ENCODE measurements at places on chromosomes 7 and 10.

DNA sequence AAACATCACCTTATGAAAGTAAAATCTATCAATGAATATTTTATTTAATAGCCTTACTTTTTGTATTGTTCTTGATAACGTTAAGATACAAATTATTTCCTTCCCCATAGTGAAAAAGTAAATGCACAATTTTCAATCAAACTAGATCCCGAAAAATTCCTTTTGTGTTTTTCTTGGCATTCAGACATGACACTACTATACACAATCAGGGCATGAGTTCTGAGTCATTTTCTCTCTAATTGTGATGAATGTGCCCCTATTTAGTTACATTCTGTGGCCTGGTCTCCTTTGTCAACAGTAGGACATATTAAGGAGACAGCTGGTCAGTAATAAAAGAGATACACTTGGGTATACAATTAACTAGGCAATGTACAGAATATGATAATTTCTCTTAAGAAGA is 19.8 kb downstream of the COL1A2 start:
- DNase-seq, result no peak

- no peak for DNase-seq
These were observed 67.3 kb downstream of the AFAP1L2 start for GRCh38 chr10:114336823-114337509.

DNA sequence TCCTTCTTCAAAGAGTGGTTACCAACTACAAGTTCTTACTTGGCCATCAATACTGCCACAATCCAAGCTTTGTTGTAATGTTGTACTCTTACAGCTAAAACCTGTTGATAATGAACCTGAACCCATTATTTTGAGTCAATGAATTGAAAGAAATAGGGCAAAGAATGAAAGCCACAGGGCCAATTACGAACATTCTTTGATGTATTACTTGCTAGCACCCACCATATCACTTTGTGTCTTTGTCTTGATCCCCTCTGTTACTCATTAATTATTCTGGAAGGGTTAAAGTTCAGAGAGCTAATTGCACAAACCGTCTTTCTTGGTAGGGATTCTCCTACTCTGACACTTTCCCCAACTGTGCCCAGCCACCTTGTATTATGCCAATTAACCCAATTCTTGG is 53.2 kb upstream of the TFEC start:
- no peak for DNase-seq

GRCh38 chr7:40836218-40836617 is 701.4 kb downstream of the SUGCT start:
- DNase-seq, result no peak

GRCh38 chr10:123027861-123028260 is 19.1 kb downstream of the ACADSB start:
- DNase-seq, result no peak

GRCh38 chr7:99768471-99768870 is 15.5 kb downstream of the CYP3A4 start:
- no peak for DNase-seq

DNA sequence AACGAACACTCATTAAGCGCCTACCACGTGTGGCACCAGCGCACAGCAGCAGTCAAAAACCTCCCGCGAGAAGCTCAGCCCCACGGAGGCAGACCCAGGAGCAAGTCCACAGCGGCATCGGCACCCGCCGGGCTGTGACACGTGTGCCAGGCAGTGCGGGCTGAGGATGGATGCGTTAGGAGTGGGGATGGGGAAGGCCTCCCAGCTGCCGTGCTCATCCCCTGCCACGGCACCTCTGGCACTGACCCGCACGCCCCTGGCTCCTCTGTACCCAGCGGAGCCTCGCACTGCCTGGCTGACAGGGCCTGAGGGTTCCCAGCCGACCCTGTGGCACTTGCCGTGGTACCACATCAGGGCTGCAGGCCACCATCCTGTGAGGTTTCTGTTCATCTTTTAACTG is 16.8 kb downstream of the CFAP46 start:
- no peak for DNase-seq

DNA sequence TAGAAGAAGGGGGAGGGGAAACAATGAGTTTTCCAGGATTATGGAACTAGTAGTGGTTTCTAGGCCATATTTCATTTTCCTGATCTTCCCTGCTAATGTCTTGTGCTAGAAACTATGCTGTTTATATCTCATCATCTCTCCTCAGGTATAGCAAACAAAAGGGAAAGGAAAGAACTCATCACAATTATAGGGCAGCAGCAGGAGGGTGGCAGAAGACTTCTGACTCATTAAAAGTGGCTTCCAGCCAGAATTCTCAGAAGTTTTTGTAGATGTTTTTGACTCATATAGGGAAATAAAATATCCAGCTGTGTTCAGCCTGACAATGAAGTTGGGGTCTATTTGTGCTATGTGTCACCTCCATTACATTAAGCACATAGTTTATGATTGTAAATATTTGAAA is 6.5 kb downstream of the AHR start:
- DNase-seq, result no peak

GRCh38 chr10:121772406-121772805 is 155.4 kb downstream of the ATE1 start:
- DNase-seq, result no peak

DNA sequence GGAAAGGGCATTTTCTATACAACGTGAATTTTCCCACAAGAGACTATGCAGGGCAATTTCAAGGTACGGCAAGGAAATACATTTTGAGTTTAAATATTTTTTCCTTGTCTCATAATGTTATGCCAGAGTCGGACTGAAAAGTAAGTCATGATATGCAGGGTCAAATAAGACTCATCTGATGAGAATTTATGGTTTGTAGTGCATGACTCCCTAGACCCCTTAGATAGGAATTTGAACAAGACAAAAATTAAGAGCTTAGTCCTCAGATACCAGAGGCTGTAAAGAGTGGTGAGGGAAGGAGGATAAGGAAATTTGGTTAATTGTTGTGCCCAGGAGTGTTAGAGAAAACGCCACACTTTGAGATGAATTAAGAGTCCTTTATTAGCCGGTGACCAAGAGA is 616.6 kb downstream of the XPNPEP1 start:
- DNase-seq, result no peak

GRCh38 chr10:118820326-118821116 is 65.8 kb upstream of the CACUL1 start:
- no peak for DNase-seq

GRCh38 chr7:64887756-64888508 is 15.1 kb upstream of the ZNF273 start:
- no peak for DNase-seq

DNA sequence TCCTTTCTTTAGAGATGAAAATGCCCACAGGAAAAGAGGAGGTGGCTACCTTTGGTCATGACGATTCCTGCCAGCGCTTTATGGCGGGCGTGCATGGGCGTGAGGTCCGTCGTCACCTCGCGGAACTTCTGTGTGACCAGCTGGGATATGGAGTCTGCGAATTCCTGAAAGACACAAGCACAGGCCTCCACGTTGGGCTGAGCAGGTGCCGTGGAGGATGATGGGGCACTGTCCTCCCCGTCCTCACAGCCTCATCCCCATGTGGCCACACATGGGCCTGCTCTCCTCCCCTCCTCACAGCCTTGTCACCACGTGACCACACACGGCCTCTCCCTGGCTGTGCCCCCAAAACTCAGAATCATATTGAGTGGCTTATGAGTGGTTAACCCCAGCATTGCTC is 214.7 kb downstream of the WDR37 start:
- DNase-seq, result no peak

DNA sequence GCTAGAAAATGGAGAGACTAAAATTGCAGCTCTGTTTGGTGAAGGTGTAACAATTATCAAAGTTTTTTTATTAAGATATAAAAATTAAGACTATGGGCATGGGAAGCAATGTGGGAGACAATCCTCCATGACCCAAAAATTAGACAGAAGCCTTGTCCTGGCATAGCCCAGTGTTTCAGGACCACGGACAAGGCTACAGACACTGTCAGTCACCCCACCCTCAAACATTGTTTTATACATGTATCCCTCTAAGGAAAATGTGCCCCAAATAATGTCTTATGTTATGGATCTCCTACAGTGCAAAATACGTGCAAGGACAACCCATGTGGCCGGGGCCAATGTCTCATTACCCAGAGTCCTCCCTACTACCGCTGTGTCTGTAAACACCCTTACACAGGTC is 24.0 kb downstream of the HABP2 start:
- DNase-seq, result no peak

DNA sequence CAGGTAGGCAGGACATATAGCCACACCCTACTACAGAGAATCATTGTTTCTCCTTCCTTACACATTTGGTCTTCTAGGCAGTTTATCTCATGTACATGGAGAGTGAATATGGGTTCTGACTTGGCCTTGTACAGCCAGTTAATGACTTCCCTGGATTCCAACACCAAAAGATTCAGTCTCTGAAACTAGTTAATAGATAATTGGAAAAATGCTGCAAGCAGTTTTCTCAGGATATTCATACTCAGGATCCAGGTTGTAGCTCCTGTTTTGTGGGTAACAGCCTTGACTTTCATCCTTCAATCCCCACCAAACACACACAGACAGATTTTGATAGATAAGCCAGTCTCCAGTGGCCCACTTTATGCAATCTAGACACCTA is 690.2 kb downstream of the NRG3 start:
- no peak for DNase-seq

DNA sequence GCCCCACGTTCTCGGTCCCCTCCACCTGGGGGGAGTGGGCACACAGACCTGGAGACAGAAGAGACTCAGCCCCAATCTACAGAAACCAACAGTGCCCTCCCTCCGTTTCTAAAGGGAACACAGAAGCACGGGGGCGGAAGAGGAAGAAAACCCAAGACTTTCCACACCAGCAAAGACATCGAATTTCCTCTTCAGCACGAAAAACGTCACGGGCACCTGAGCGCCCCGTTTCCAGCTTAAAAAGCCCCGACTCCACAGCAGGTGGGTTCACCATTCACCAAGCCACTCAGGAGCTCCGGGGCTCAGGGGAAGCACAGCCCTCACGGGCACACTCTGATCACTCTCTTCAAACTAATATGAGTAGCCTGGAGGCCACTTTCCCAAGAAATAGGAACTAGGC is 19.6 kb downstream of the NUDT1 start:
- no peak for DNase-seq

DNA sequence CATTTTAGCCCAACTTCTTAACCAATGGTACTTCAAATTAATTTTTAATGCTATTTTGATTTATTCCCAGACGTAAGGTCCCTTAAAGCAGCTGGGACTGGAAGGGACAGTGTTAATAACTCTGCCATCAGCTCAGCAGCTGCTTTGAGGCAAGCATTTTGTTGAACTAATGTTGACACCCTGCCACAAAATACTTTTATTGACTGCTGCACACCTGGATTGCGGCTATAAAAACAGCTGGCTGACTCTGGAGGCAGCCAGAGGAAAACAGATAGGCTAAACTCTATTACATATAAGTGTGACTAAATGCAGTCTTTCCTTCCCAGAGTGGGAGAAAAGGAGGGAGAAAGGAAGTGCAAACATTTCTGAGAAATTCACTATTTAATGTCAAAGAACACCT is 77.6 kb downstream of the ETV1 start:
- DNase-seq, result no peak

GRCh38 chr10:12720217-12720981 is 281.1 kb downstream of the CCDC3 start:
- no peak for DNase-seq

GRCh38 chr10:132959559-132959961 is 17.2 kb upstream of the CFAP46 start:
- DNase-seq, result no peak

- DNase-seq, result no peak
These were observed 229.7 kb downstream of the GRID1 start for GRCh38 chr10:86136934-86137333.

GRCh38 chr7:71574153-71574860 is 442.4 kb downstream of the GALNT17 start:
- DNase-seq, result no peak

GRCh38 chr10:73899423-73899822 is 11.5 kb upstream of the PLAU start:
- DNase-seq, result no peak

- no peak for DNase-seq
These were observed 252.5 kb downstream of the SLC25A13 start for GRCh38 chr7:96069401-96069800.

DNA sequence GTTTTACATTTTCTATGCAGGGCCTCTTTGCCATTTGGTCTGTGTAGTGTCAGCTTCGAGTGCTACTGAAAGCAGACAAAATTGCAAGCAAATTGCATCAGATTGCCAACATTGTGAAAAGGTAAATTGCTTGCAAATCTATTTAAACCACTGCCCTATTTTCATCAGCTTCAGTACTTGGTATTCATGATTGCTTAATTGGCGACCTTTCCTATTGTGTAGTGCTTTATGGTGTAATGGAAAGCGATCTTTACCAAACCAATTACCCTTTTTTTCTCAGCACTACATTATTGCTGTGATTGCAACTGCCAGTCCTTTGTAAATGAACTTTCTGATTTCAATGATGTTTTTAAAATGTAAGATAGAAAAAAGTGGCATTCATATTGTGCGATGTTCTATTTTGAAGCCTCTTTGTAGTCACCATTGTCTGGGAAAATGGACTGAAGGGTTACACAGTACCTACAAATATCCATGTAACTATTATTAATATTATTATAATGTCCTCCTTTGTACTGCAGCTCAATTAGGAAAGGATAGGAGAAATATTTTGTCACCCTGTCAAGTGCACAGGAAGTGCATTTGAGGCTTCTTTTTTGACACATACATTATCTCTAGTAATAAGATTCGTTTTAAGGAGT is 177.7 kb upstream of the SP8 start:
- DNase-seq, result no peak

DNA sequence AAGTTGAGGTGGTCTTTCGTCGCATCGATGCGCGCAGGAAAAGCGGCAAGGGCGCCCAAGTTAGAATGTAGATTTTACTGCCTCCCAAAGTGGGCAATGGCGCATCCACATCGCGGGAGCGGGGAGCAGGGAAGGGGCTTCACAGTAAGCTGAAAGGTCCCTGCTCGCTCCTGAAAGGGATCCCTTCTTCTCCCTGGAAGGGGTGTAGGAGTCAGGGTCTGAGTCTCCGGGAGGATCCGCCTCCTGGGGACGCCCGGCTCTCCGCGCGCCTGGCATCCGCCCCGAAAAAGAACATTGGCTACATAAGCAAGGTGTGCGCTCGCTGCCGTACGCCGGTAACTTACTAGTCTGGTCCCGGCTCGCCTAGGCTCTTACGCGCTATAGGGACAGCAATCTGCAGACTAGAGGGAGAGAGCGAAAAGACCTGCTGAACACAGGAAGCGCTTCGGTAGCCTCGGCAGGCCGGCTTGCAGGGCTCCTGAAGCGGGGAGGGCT is 804 bp downstream of the UNC5B start:
- no peak for DNase-seq

- no peak for DNase-seq
These were observed 85.8 kb upstream of the NAMPT start for GRCh38 chr7:106370542-106370941.
